Thoracic aorta (tissue), 2 donors: ENCODE measurements at places on chromosomes 11 and 22. TPM values are rescaled to one million over a fixed set of nuclear protein-coding genes. Genes with fewer than 3 reads are reported as not detected.

DNA sequence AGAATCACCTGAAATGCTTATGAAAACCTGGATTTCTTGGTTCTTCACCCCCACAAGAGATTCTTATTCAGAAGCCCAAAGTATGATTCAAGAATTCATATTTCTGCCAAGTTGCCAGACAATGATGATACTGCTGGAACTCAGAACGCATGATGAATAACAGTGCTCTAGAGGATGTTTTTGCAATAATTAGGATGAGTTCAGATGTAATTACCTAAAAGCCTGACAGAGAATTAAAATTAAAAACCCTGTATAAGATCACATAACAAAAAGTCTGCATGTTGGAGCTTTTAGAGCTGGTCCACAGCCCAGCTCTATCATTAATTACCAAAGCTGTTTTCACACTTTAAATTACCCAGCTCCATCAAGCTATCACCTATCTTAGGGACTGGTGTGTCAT is 211.8 kb downstream of the LUZP2 start:
- no peaks in the 10 kb centered on the region for H3K4me1 ChIP-seq
- no peak for DNase-seq
- H3K4me3 ChIP-seq, result no peak overlapping the region
- no peak overlapping the region for H3K27ac ChIP-seq
- no peaks in the 10 kb centered on the region for H3K27me3 ChIP-seq
- H3K36me3 ChIP-seq, result no peaks in the 10 kb centered on the region

- no peak for DNase-seq
- H3K36me3 ChIP-seq, result no peaks in the 10 kb centered on the region
- H3K4me1 ChIP-seq, result no peaks in the 10 kb centered on the region
Observed at GRCh38 chr11:115530752-115531151, 26.5 kb upstream of the CADM1 start.

DNA sequence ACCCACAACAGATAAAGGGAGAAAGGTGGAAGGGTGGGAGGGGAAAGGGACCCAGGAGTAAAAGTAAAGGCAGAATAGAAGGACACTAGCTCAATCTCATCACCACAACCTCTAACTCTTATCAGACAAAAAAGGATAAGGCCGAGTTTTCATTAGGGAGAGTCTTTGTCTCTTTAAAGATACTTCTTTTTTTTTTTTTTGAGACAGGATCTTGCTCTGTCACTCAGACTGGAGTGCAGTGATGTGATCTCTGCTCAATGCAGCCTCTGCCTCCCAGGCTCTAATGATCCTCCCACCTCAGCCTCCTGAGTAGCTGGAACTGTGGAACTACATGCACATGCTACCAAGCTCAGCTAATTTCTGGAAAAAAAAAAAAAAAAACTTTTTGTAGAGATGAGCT is 85.6 kb upstream of the CHRM4 start:
- H3K27ac ChIP-seq, result no peak overlapping the region
- H3K36me3 ChIP-seq, result no peaks in the 10 kb centered on the region
- H3K4me3 ChIP-seq, result no peak overlapping the region
- peaks cover under 1% of the 10 kb centered on the region for H3K4me1 ChIP-seq

- no peaks in the 10 kb centered on the region for H3K36me3 ChIP-seq
- H3K27me3 ChIP-seq, result no peaks in the 10 kb centered on the region
- DNase-seq, result no peak
- peaks cover 10% of the 10 kb centered on the region for H3K4me1 ChIP-seq
- H3K27ac ChIP-seq, result no peak overlapping the region
Observed at GRCh38 chr22:24423519-24424000, 3.8 kb upstream of the ADORA2A start.

DNA sequence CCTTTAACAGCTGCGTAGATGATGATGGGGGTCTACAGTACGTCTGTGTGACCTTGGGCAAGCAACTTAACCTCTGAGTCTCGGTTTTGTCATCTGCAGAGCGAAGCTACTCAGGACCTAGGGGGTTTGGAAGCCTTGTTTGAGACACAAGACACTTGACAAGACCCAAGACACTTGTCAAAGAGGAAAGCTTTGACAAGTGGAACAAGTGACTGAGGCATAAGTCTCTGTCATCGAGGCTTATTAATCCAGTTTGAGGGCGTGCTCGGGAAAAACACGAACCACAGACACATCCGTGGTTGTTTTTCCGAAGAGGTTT is 732 bp upstream of the PC start:
- H3K4me3 ChIP-seq, result peak overlapping the region; percentile 76
- DNase-seq, result no peak
- H3K4me1 ChIP-seq, result peaks cover 16% of the 10 kb centered on the region
- H3K27me3 ChIP-seq, result no peaks in the 10 kb centered on the region
- H3K27ac ChIP-seq, result peak overlapping the region; percentile 66

DNA sequence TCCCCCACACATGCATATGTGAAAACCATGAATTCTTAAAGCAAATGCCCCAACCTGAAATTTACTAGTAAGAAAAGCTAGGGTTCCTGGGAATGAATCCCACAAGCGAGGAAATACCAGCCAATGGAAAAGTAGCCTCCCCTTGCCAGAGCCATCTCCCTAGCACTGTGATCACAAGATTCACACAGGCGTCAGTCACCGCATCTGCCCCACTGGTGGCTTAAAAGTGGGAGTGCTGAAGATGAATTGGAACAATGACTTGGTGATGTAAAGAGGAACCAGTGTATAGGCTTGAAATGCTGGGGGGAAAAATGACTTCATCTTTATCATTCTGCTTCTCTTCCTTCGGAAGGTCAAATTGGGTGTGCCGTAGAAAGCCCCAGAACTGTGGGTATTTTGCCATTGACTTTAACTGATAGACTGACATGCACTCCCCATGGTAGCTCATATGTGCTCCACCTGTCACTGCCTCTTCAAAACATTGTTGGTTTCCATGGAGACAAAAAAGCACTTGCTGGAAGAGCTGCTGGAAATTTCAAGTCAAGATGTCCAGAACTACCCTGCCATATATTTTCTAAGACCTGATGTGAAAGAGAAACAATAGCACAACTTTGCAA is 19.2 kb upstream of the ASPHD2 start:
- DNase-seq, result no peak
- no peaks in the 10 kb centered on the region for H3K27me3 ChIP-seq
- no peak overlapping the region for H3K4me3 ChIP-seq
- no peaks in the 10 kb centered on the region for H3K4me1 ChIP-seq
- no peak overlapping the region for H3K27ac ChIP-seq

The GAL gene
- total RNA-seq, result not detected
